Pulmonary artery endothelial cell (primary cell): ENCODE measurements at places on chromosomes 5 and 9. TPM values are rescaled to one million over a fixed set of nuclear protein-coding genes. Genes with fewer than 3 reads are reported as not detected.

GRCh38 chr5:100913298-100913697, 10.2 kb upstream of the ST8SIA4 start:
- no peak for DNase-seq

GRCh38 chr9:123454361-123454760, 98.4 kb downstream of the CRB2 start:
- no peak for DNase-seq

- DNase-seq, result no peak
Observed at GRCh38 chr9:135342206-135343130, 137.1 kb upstream of the PPP1R26 start.

DNA sequence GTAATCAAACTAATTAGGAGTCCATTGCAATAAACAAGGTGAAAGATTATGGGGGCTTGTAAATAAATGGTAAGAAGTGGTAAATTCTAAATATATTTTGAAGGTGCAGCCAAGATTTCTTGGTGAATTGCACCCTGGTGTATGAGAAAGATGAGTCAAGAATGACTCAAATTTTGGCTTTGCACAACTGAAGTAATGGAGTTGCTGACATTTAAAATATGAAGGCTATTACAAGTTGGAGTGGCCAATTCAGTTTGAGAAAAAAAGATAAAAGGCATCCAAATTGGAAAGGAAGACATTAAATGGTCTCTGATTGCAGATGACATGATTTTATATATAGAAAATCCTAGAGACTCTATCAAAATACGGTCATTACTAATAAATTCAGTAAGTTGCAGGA, 2330.6 kb downstream of the MAT2B start:
- DNase-seq, result no peak

PCA3 gene
- 0.79 and 1.2 TPM in 2 replicates for total RNA-seq

PCDHGA10 gene
- total RNA-seq, result 3.1 and 4.0 TPM in 2 replicates

DNA sequence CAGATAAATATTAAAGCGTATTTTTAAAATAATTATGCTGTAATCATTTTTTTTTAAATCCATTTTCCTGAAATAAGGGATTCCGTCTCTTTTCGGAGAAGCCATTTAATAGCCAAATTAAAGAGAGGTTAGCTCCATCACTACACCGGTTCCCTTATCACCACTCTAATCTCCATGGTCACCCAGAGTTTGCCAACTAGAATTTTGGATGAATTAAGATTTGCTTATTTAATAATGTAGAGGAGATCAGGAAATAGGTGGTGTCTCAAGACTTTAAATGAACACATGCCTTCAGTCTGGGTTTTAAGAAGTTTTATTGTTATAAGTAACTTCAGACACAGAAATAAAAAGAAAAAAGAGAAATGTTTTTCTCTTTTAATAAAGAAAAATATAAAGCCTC, 151.7 kb downstream of the TTC39B start:
- DNase-seq, result no peak

GRCh38 chr9:677461-678097, 163.9 kb upstream of the DMRT1 start:
- no peak for DNase-seq

CYLC2 gene
- total RNA-seq, result not detected in 2 replicates

- no peak for DNase-seq
Observed at GRCh38 chr9:112784020-112784785, 33.6 kb downstream of the SNX30 start.

NR2F1-AS1 gene
- total RNA-seq, result 15.0 and 17.1 TPM in 2 replicates
